ENCODE measurements at places on chromosomes 1 and 21. TPM values are rescaled to one million over a fixed set of nuclear protein-coding genes. Genes with fewer than 3 reads are reported as not detected.

GRCh38 chr1:228882041-228882770 is 146.9 kb downstream of the RHOU start:
- no peaks in the 10 kb centered on the region for H3K4me1 ChIP-seq
- no peak for DNase-seq
- no peak overlapping the region for H3K4me3 ChIP-seq
- no peaks in the 10 kb centered on the region for H3K27me3 ChIP-seq
- H3K27ac ChIP-seq = no peak overlapping the region

Gene NUP210L
- total RNA-seq = 0.14 TPM

Gene FH
- total RNA-seq = 20.9 TPM

Gene SLC45A3
- 1.1 TPM for total RNA-seq

Gene OR2M3
- not detected for total RNA-seq

DNA sequence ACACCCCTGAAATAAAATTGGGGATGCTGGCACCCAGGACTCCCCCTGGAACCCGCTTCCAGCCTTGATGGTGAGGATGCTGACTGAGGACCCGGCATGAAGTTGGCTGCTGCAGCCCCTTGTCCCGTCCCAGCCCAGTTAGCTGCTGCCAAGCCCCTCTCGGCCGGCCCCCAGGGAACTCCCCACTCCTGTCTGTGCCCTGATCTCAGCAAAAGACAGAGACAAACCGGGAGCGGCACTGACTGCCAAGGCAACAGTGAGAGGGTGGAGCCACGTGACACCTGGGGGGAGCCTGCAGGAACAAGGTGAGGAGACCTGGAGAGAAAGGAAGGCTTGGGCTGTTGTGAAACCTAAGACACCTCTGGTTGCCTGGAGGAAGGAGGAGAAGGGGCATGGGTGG is 24.7 kb downstream of the CASZ1 start:
- no peaks in the 10 kb centered on the region for H3K36me3 ChIP-seq
- H3K27ac ChIP-seq = no peak overlapping the region
- H3K4me1 ChIP-seq = no peaks in the 10 kb centered on the region
- H3K4me3 ChIP-seq = no peak overlapping the region

DNA sequence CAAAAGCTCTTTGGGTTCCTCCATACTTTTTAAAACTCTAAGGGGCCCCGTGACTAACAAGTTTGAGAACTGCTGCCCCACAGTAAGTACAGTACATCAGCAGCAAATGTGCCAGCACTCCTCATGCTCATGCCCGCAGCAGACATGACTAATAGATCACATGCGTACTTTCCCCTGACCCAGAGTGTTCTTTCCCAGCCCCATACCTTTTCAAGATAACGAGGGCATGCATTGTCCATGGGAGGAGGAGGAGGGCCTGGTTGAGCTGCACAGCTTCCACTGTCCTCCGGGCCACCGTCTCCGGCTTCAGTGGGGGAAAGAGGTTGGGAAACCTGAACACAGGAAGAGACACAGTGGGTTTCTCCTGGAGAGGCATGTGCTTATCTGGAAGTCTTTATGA is 45.5 kb downstream of the DHRS3 start:
- peaks cover 35% of the 10 kb centered on the region for H3K36me3 ChIP-seq
- H3K27ac ChIP-seq = no peak overlapping the region
- H3K4me3 ChIP-seq = no peak overlapping the region
- no peaks in the 10 kb centered on the region for H3K4me1 ChIP-seq
- DNase-seq = no peak
- H3K27me3 ChIP-seq = no peaks in the 10 kb centered on the region

DNA sequence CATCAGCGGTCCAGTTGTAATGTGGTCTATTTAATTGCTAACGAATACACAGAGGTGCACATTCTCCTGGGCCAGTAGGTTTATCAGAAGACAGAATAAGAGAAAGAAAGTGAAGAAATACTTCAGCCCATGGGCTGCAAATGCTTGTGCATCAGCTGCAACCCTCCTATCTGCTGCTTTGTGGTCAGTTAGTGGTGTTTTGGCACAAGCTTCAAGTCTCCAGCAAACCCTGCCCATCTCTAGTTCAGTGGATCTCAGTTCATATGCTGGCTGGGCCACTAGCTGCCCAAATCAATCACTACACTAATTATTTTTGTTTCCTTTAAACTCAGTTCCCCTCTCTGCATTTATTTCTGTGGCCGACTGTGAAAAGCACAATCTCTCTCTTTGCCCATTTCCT is 124.2 kb downstream of the KCNJ6 start:
- H3K4me1 ChIP-seq = no peaks in the 10 kb centered on the region
- no peak for DNase-seq
- H3K4me3 ChIP-seq = no peak overlapping the region
- H3K36me3 ChIP-seq = no peaks in the 10 kb centered on the region

Gene PADI2
- total RNA-seq = 0.23 TPM

GRCh38 chr1:226424221-226425003 is 16.5 kb upstream of the PARP1 start:
- no peak overlapping the region for H3K27ac ChIP-seq
- H3K27me3 ChIP-seq = peaks cover 5% of the 10 kb centered on the region
- H3K4me3 ChIP-seq = no peak overlapping the region
- no peak for DNase-seq

DNA sequence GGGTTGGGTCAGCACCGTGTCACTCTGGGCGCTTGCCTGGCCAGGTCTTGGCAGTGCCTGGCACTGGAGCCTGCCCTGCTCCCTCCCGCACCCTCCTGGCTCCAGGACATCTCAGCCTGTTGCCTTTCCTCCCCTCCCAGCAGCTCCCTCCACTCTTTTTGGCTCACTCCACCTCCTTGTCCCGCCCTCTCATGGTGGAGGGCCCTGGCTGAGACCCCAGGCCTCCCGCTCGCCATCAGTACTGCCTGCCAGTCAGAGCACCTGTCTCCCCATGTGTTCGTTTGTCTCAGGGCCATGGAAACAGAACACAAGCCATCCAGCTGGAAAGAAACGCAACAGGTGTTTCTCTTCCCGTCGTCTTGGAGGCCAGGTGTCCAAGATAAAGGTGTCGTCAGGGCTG is 61.0 kb downstream of the B3GALT5 start:
- H3K27ac ChIP-seq = no peak overlapping the region
- no peak overlapping the region for H3K4me3 ChIP-seq
- H3K27me3 ChIP-seq = peaks cover 12% of the 10 kb centered on the region
- H3K36me3 ChIP-seq = no peaks in the 10 kb centered on the region
- DNase-seq = no peak
- no peaks in the 10 kb centered on the region for H3K4me1 ChIP-seq

Gene OLFM3
- total RNA-seq = not detected

Gene SLC26A9
- total RNA-seq = not detected

GRCh38 chr1:224188286-224188685 is 5.2 kb downstream of the DEGS1 start:
- no peak for DNase-seq
- no peak overlapping the region for H3K4me3 ChIP-seq
- H3K27ac ChIP-seq = no peak overlapping the region
- H3K27me3 ChIP-seq = no peaks in the 10 kb centered on the region
- peaks cover 28% of the 10 kb centered on the region for H3K4me1 ChIP-seq
